CD4-positive, alpha-beta T cell treated with Interleukin-4 for 4 hours (primary cell): ENCODE measurements at places on chromosomes 13 and 19.

DNA sequence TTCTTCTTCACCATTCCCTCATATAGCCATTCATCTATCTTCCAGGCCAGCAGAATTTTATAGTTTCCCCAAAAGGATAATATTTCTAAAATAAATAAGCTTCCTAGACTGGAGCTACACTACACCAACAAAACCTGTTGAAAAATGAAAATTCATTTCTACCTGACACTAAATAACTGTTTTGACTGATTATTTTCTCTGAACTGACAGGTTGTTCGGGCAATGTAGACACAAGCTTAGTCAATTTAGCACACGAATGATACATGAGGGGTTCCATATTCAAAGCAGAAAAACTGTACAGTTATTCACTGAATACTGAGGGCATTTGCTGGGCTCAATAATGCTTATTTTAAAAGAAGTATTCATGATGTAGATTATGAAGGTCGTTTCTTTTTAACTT lies 589.7 kb downstream of the LIG4 start:
- DNase-seq: no peak

- DNase-seq: no peak
These were observed 11.9 kb upstream of the SPIB start for GRCh38 chr19:50406829-50407228.

- no peak for DNase-seq
These were observed 137.9 kb downstream of the TM9SF2 start for GRCh38 chr13:99639126-99639525.

DNA sequence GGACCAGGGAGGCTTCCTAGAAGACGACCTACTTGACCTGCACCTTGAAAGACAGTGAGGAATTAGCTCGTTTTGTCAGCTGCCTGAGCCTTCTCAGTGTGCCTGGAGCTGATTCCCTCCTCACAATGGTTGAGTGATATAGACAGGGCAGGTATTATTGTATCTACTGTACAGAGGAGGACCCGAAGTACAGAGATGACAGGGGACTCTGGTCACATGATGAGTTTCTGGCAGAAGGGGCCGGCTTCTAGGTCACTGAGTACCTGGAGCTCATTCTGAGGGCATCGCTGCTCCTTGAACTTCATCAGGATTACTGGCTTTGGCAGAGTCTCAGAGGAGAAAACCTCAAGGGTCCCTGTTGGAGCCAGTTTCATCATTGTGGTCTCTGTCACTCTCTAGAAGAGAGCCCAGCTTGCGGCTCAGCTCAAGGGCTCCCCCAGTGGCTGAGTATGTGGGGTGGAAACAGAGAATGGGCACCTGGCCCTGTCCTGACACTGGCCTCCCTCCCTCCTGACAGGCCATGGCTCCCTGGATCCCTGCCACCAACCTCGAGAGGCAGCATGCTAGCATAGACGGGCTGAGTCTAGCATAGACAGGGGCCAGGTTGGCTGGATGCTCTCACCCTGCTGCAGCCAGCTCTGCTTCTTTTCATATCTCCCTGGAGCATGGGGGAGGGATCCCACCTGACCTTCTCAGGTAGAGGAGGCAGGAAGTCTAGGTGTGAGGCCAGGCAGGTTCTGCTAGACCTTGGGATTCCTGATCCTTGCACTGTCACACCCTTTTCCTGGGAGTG lies 38.7 kb downstream of the NFIX start:
- peak; percentile 26 for DNase-seq

GRCh38 chr13:65830411-65831205 lies 1399.5 kb downstream of the PCDH9 start:
- no peak for DNase-seq

DNA sequence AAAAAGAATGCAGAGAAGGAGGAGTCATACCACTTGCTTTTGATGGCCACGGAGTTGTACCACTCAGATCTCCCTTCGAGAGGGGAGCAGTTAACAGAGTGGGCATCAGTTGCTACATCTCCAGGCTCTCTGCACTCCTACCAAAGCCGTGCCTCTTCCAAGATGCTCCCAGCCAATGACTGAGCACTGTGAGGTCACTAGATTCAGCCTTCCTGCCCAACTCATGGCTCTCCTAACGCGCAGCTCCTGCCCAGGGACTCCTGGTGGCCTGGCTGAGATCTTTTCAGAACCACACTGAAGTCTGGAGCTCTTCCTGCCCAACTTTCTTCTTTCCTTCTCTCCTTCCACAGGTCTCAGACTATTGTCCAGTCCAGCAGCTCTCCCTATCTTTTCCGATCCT lies 66.7 kb downstream of the LHFPL6 start:
- no peak for DNase-seq

GRCh38 chr13:50845211-50845610 lies 1.7 kb upstream of the DLEU7 start:
- no peak for DNase-seq

DNA sequence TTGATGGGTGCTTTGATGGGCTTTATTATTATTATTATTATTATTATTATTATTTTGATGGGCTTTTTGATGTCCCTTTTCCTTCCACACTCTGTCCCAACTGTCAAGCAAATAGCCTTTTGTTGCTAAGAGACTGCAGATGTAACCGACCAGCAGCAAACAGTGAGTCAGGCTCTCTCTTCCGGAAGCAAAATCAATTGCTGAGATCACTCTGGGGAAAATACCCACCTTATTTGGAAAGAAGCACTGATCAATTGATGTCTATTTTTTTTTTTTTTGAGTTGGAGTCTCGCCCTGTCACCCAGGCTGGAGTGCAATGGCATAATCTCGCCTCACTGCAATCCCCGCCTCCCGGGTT lies 2.9 kb downstream of the LDLR start:
- peak; percentile 95 for DNase-seq

DNA sequence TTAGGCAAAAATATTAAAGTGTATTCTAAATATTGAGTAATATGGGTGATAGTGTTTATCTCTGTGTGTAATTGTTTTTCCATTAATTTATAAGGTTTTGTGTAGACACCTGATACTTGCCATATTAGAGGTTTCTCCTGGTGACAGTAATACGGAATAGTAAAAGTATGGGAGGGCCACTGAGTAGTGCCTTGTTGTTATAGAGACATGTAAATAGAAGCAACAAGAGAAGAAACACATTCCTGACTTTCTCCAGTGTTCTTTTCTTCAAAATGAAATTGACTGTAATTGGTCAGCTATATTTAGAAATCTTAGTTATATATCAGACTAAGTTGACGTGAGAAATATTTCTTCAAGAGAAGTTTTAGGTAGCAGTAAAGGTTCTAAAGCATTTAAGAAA lies 18.5 kb downstream of the RNASEH2B start:
- DNase-seq: no peak

GRCh38 chr19:400976-401865 lies 7.7 kb downstream of the C2CD4C start:
- DNase-seq: no peak

DNA sequence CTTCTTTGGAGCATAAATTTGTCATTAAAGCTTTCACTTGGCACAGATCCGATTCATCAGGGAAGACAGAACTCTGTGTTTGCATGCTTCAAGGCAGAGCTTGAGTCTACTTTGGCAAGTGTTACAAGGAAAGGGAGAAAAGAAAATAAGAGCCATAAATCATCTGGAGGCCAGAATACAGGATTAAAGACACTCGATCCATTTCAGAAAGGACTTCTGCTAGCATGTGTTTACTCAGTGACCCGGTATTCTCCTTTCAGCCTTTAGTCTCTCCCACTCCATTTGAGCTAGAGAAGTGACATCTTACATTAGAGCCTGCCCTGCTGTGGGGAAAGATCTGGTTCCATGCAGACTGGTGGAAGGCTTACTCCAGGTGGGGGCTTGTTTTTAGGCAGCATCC lies 306.4 kb downstream of the KLF5 start:
- no peak for DNase-seq

DNA sequence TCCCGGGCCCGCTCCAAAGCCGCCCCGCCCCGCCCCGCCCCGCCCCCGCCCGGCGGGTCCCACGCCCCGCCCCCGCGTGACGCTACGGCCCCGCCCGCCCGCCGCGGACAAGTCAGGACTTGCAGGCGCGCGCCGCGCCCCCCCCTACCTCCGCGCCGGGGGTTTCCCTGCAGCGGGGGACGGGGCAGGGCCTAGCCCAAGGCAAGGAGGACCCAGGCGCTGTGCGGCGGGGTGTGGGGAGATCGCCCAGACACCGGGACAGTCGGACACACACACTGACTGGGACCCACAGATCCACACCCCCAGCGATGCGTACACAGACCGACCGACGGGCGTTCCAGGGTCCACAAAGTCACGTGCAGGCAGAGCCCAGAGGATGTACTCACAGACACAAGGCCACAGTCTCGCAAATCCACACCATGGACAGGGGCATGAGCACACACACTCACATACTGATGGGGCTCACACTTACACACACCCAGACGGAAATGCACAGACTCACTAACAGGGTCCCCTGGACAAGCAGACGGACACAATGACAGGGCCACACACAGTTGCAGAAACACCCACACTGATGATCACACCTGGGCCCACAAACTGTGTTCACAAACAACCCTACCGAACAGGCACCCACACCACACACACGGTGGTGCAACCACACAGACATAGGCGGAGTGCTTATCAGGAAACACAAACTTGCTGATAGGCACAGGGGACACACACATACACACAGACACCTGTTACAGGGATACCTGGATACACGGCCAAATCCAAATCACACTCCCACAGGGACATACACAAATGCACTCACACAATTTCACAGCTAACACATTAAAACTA lies 436 bp upstream of the BBC3 start:
- peak; percentile 92 for DNase-seq
